ENCODE measurements at places on chromosomes 1 and 21.
A peak's percentile ranks its signal among the peaks of the same experiment; 100 is the strongest.

GRCh38 chr1:93034397-93034796 is 44.7 kb upstream of the MTF2 start:
- DNase-seq: no peak

- DNase-seq: no peak
Measured at GRCh38 chr1:5968161-5968736, 24.0 kb downstream of the NPHP4 start.

- DNase-seq: no peak
Measured at GRCh38 chr1:228848406-228848805, 113.1 kb downstream of the RHOU start.

DNA sequence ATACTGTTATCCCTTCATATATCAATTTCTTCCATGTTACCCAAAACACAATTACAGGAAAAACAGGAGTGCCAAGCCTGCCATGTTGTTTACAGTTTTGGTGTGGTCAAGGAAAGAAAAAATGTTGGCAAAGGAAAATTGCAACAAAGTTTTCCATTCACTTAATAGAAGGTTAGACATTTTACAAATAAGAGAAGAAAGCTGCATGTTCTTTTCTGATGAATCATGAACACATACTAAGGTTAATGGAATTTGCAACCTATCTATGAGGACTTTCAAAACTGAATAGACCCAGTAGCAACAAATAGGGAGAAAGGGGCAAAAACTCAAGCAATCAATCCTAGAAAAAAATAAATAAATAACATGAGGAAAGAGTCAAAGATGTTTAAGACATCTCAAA is 556.7 kb downstream of the DPYD start:
- DNase-seq: no peak

- DNase-seq: no peak
Measured at GRCh38 chr1:204147406-204148383, 4.1 kb downstream of the ETNK2 start.

DNA sequence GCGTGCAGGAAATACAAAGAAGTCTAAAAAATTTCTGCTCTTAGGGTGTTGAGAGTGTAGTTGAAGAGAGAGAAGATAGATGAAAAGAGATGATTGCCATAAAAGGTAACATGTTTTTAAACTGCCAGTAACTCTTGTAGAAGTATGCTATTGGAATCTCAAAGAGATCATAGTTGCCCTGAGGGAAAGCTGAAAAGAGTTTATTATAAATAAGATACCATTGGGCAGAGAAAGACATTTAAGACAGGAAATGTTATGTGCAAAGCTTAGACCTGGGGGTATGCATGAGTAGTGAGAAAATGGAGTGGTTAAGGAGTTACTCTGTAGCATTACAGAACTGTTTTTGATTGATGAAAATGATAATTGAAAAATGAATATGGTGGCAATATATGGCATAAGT is 17.6 kb downstream of the GABPA start:
- no peak for DNase-seq

GRCh38 chr1:63119575-63120155 is 202.7 kb upstream of the FOXD3 start:
- DNase-seq: no peak

DNA sequence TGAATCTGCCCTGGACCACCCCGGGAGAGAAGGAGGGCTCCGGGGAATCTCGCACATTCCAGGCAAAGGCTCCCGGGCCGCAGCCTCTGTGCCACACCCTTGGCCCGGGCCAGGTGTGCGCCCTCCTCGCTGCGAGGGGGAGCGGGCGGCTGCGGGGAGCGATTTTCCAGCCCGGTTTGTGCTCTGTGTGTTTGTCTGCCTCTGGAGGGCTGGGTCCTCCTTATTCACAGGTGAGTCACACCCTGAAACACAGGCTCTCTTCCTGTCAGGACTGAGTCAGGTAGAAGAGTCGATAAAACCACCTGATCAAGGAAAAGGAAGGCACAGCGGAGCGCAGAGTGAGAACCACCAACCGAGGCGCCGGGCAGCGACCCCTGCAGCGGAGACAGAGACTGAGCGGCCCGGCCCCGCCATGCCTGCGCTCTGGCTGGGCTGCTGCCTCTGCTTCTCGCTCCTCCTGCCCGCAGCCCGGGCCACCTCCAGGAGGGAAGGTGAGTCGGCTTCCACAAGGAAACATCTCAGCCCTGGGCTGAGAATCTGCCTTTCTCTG is at the start of gene LAMC2:
Gene LAMC2, plus strand, starts transcription at position 324 of the 550 bp plus-strand sequence. Its CDS starts 89 bp downstream, at position 413.
- peak; percentile 61 for DNase-seq

DNA sequence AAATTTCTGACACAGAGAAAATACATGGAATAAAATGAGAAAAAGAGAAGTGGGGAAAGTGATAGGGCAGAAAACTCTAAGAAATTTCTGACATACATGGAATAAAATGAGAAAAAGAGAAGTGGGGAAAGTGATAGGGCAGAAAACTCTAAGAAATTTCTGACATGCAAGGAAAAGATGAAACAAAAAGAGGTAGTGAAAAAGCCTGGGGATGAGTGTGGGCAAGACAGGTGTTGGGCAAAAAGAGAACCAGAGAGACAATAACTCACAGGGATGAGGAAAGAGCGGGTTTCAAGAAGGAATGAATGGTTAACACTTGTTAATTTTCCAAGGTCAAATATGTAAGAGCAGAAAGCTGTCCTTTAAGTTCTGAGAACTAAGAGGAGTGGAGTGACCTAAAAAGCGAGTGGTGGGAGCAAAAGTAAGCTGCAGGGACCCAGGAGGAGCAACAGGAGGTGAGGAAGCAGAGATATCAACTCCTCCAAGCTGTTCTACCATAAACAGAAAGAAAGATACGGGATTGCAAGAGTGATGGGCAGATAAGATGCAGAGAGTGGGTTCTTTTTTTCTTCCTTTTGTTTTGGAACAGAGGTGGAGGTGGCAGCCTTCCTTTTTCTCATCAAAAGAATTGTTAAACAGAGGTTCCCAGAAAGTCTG is 29.9 kb upstream of the EXO1 start:
- no peak for DNase-seq

GRCh38 chr1:199784138-199784895 is 243.2 kb upstream of the NR5A2 start:
- DNase-seq: no peak

- DNase-seq: no peak
Measured at GRCh38 chr1:112309499-112309898, 86.5 kb upstream of the CTTNBP2NL start.

DNA sequence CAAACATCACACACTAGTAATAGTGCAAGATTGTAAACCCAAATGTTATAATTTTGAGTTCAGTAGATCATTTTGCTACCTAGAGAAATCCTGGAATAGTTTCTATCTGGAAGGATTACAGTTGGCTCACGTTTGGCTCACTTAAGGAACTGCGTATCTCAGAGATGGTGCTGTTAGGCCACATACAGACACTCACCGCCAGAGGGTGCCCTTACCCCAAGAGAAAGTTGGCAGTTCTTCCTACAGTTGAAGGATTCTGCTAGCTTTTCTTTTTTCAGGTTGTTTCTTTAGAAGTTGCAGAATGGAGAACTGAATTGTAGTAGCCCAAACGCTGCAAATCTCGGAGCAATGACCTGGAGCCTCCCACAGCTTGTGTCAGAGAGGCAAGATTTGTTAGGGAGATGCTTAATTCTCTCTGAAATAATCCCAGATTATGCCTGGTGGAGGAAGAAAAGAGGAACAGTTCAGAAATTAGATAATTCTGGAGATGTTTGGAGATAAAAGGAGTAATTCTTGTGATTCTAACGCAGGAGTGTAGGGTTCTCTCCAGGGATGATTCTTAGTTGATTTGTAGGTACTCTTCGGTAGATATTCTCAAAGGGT is 87.9 kb upstream of the PAPPA2 start:
- peak; percentile 66 for DNase-seq

- no peak for DNase-seq
Measured at GRCh38 chr1:59151860-59152259, 145.0 kb upstream of the FGGY start.

DNA sequence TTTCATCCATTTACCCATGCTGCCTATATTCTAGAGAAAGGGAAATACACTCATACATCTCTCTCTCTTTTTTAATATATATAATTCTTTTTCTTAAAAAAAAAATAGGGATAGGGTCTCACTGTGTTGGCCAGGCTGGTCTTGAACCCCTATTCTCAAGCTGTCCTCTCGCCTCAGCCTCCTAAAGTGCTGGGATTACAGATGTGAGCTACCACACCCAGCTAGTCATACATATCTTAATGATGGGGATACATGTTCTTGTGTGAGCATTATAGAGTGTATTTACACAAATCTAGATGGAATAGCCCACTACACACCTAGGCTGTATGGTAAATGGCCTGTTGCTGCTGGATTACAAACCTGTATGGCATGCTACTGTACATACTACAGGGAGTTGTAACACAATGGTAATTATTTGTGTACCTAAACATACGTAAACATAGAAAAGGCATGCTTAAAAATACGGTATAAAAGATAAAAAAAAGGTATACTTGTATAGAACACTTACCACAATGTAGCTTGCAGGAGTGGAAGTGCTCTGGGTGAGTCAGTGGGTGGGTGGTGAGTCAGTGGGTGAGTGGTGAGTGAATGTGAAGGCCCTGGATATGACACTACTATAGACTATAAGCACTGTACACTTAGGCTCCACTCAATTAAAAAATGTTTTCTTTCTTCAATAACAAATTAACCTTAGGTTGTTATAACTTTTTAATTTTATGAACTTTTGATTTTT is 72.9 kb downstream of the IVNS1ABP start:
- no peak for DNase-seq

GRCh38 chr1:163544441-163544840 is 222.7 kb downstream of the NUF2 start:
- no peak for DNase-seq
